ENCODE measurements at places on chromosomes 2 and 18.

DNA sequence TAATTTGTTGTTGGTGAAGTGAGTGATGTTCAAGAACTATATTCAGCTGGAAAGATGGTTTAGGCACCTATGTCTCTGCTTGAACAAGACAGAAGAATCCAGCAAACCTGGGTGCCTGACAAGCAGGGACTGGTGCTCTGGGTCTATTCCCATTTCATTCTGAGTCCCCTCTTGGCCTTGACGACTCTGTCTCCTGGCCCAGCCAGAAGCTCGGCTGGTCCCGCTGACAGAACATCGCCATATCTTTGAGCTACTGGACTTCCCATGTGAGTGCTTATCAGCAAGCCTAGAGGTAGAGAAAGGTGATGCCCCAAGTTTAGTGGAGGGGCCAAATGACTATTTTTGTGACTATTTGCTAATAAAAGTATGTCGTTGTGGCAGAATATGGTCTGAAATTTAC is 48.2 kb downstream of the SDC1 start:
- DNase-seq = no peak

DNA sequence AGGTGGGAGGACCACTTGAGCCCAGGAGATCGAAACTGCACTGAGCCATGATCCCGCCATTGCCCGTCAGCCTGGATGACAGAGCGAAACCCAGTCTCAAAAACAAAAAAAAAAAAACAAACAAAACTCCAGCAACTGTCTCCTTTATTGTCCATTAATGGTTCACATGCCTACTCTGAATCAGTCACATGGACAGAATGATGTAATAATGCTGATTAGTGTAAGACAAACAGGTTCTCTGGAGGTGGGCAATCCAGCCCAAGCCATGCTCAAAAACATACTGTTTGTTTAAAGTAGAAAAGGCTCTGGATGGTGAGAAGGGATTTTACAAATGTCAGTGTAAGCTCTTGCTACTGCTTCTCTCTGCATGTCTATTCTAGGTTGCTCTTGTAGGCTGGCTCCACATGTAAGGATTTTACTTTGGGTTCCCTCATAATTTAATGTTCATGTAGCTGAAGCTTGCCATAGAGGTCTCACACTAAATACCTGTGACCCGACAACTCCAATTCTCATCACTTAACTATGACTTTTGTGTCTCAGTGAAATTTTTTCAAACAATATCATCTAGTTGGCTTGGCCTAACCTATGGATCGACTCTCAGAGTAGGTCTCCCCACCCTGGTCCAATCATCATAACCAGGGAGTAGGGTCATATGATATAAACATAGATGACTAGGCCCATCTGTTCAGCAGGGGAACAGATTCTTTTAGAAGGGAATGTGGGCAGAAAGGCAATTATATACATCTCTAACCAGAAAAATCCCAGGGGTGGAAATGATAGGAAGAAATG is 83.9 kb upstream of the SLC39A10 start:
- DNase-seq = no peak

DNA sequence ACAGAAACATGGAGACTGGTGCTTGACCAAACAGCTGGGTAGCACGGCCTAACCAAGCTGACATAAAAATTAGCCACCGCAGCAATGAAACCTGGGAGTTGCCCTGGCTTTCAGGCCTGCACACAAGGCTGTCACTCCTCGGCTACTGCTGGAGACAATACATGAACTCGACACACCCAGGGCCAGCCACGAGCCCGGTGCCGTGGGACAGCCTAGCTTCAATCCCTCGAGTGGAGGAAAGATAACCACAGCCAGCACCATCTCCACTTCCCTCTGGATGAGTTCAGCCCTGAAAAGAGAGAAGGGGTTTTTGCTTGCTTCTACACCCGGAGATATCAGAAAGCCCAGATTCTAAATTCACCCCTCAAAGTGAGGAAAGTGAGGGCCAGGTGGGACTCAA is 78.0 kb downstream of the BCL2L11 start:
- no peak for DNase-seq

DNA sequence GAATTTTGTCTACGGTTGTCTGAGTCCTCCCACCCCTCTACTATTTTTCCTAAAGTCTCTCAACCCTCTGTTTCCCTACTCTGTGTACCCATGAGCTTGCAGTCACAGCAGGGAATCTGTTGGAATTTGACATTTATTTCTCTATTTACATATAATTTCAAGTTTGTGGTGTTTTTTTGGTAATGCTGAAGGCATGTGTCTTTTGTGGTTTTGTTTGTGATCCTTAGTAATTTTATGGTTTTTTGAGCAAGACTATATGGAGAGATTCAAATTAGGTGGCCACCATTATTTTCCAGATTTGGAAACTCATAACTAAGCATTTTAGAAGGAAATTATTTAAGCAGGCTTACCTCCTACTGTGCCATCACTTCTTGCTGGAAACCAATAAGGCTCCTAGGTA is 27.2 kb upstream of the FBLN7 start:
- no peak for DNase-seq

GRCh38 chr18:48186131-48186766 is 222.9 kb downstream of the ZBTB7C start:
- DNase-seq = no peak

DNA sequence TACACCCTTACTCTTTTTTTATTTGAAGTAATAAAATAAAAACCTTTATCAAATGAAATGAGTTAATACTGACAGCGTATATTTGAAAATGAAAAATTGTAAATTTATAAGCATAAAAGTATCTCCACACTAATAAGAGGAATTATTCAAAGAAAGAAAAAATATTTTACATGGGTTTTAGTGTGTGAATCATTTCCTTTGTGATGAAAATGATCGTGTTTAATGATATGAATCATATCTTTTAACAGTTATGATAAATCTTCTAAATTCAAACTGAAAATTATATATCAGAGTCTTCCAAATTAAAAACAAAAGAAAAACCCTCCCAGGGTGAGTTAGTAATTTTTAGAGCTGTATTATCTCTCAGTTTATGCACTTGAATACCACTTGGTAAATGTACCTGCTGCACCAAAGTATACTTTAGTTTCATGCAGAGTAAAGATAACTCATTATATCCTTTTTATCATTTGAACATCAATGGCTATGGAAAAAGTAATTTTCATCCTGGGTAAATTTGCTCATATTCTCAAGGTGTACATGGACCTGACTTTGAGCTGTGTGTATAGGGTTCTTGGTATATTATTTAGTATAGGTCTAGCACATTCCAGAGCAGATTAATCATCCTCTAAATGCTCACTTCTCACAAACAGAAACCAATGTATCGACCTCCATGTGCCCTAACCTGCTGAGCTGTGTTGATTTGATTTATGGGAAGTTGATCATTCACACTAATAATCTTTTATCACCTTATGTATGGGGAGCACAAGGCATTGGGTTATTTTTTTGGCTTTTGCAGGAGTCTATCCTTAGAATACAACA is 98.7 kb upstream of the VWC2L start:
- no peak for DNase-seq

DNA sequence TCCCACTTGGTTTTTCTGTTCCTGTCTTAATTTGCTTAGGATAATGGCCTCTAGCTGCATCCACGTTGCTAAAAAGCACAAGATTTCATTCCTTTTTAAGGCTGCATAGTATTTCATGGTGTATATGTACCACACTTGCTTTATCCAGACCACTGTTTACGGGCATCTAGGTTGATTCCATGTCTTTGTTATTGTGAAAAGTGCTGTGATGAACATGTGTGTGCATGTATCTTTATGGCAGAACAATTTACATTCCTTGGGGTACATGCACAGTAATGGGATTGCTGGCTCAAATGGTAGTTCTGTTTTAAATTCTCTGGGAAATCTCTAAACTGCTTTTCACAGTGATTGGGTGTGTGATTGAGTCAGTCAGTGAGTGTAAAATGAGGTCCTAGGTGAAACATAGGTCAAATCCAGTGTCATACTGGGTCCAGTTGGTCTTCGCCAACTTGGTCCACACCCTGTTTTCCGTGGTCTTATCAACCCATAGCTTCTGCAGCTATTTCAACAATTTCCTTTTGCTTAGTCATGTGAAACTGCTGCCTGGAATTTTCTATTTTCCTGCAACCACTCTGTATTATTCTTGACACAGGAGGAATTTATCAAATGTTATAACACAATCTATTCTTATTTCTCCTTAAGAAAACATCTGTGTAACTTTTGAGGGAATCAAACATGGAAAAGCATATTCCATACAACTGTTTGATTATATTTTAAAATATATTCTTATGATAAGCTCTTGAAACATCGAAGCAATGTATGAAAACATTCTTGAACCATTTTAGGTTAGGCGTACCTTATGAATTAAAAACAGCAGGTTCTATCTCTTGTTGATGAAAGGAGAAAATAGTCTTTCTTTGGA is 82.9 kb downstream of the ADCYAP1 start:
- no peak for DNase-seq

- DNase-seq = no peak
Measured at GRCh38 chr2:16791496-16791895, 125.9 kb upstream of the CYRIA start.

GRCh38 chr2:230408244-230408842 is 7.7 kb upstream of the SP100 start:
- DNase-seq = no peak

GRCh38 chr2:27721335-27721734 is 50.2 kb upstream of the MRPL33 start:
- DNase-seq = no peak

DNA sequence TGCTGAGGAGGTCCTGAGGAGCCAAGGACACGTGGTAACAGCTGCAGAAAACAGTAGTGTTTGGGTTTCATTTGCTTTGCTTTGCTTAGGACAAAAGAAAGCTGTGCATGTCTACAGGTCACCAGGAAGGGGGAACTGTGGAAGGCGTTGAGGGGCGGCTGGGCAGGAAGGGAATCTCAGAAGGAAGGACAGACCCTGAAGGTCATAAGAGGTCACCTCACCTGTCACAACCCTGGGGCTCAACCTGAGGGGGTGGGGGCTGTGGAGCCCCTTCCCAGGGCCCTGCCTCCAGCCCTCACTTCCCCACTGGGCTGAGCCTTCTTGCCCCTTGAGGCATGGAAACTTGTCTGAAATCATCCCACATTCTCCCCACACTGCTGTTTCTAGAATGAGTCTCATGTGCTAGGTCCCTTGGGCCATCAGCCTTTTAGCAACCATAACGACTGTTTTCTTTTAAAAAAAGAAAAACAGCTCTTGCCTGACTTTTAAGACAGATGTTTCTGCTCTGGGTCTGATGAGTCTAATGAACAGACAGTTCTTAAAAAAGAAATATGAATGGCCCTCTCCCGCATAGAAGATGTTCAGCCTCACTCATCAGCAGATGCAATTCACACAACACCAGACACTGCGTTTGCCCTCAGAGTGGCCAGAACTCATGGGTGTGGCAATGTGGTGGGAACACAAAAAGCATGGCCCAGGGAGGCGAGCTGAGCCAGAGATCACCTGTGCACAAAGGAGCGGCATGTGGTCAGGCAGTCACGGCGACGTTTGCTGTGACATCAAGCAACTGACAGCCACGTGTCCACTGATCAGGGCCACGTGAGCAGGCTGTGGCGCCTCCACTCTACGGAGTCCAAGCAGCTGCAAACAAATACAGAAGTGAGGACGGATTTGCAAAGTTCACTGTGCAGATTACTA is 84.0 kb downstream of the SEPTIN10 start:
- no peak for DNase-seq

GRCh38 chr2:108363024-108363907 is 14.5 kb upstream of the SULT1C4 start:
- DNase-seq = no peak

DNA sequence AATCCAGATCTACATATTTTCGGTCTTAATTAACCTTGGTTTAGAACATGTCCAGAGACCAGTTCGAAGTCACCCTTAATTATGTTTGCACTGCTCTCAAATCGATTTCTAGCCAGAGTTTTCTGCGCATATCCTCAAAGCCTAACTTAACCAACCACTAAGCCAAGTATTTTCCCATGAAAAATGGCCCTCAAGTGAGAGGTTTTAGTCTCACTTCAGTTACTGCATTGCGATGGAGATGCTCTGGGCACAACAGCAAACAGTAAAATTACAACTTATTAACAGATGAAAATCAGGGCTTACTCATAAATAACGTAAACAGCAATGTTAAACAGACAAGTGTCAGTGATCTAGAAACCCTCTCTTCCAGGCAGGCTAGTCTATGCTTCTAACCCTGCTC is 4.5 kb downstream of the RTN4 start:
- DNase-seq = no peak

DNA sequence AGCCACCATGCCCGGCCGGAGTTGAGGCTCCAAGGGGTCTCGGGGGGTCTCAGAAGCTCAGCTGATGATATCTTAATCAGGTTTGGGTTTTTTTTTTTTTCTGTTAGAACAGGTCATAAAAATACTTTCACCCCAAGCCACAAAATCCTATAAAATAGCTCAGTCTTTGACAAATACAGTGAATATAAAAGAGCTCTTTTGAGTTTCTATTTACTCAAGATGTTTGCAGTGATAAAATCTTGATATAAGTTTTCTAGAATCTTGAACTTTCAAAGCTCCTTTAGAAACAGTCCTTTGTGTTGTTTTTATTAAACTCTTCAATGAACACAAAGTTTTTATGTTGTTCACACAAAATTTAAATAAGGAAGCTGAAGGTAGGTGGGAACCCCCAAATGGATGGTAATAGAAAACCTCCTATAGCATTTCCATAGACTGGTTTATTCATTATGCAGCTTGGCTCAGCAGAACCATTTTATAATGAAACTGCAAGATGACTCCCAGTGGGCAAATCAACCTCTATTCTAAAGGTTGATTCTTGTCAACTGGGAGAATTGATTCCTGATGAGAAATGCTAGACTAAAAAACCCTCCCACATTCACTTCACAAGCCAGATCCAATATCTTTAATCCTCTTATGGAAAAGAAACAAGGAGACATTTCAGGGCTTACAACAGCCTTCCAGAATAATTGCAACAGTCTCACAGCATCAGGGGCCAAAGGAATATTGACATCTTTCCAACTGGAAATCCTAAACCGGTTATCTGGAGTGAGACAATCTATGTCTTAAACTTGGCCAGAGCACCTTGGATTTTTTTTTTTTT is 13.6 kb upstream of the NARS1 start:
- no peak for DNase-seq

DNA sequence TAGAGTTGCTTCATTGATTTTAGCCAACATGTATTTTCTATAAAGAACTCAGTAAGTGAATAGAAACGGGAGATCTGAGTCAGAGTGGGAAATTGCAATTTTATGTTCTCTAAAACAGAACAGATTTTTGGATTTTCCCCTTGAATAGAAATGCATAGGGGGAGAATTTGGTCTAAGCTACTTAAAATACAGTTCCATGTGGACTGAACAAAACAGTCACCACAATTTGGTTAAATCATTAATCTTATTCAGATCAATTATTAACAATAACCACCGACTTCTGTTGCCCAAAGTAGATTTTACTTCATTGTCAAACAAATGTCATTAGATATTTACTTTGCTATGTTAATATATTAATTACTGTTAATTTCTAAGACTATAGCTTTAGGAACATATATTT is 107.7 kb downstream of the SCG2 start:
- no peak for DNase-seq

GRCh38 chr2:207167099-207167923 is 1.6 kb upstream of the KLF7 start:
- no peak for DNase-seq

DNA sequence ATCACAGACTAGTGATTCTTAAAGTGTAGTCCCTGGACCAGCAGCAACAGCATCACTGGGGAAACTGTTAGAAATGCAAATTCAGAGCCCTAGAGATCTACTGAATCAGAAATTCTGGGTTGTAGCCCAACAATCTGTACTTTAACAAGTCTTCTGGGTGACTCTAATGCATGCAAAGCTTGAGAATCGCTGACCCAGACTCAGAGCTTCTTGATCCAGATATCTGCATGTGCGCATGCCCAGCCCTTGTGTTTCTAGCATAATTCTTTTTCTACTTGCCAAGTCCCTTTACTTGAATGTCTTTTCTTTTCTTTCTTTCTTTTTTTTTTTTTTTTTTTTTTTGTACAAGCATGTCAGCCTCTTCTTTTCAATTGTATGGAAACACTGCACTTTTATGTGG is 60.4 kb downstream of the FIGN start:
- no peak for DNase-seq
